Urinary bladder (tissue), 4 donors: ENCODE measurements at places on chromosomes 1 and 21. TPM values are rescaled to one million over a fixed set of nuclear protein-coding genes. Genes with fewer than 3 reads are reported as not detected.

Gene GJB5
- 2.7 TPM for total RNA-seq

Gene RPS27
- 3,498 TPM for total RNA-seq

Gene C2CD4D
- not detected for total RNA-seq

Gene LRRC53
- not detected for total RNA-seq

Gene EPHX1
- 18.1 TPM for total RNA-seq

Gene FCAMR
- not detected for total RNA-seq

Gene OR2L3
- total RNA-seq, result not detected

Gene WNT9A
- 2.7 TPM for total RNA-seq

Gene PEAR1
- 9.3 TPM for total RNA-seq

Gene GBP5
- total RNA-seq, result 0.95 TPM

Gene ARHGEF16
- 3.3 TPM for total RNA-seq

GRCh38 chr1:11984576-11984975, 4.3 kb downstream of the MFN2 start:
- no peak for DNase-seq

- no peak for DNase-seq
Observed at GRCh38 chr1:92949937-92950817, 11.1 kb downstream of the DIPK1A start.

- no peak for DNase-seq
Observed at GRCh38 chr1:52348704-52349300, 17.2 kb downstream of the CC2D1B start.

DNA sequence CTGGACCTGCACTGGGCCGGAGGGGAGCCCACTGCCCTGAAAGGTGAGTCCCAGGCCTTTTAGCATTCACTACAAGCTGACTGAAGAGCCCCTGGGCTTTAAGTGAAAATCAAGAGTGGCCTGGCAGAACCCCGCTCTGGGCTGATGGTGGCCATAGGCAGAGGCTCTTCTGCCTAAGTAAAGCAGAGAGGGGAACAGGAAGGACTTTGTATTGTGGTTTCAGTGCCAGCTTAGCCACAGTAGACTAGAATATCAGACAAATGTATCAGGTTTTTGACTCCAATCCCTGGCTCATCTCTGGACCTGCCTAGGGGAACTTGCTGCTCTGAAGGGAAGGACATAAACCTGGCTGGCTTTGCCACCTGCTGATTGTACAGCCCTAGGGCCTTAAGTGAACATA, 10.2 kb upstream of the HENMT1 start:
- DNase-seq, result no peak

GRCh38 chr1:156931974-156932710, 11.7 kb downstream of the LRRC71 start:
- DNase-seq, result no peak

- no peak for DNase-seq
Observed at GRCh38 chr1:23020706-23021405, 1.6 kb downstream of the KDM1A start.

DNA sequence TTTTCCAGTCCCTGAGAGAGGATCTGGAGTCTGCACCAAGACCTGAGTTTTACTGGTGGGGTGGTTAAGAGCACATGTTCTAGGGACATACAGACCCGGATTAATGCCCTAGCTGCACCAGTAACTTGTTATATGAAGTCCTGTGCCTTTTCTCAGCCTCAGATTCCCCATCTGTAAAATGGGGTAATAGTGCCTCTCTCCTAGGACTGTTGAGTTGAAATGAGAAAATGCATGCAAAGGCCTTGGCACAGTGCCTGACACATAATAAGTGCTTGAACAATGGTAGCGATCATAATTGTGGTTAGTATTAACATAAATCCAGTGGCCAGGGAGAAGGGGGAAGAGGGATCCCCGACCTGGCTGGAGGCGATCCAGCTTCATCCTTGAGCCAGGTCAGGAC, 12.3 kb downstream of the AHDC1 start:
- DNase-seq, result no peak

GRCh38 chr1:21669258-21670058, at the start of gene RAP1GAP:
RAP1GAP (minus strand) TSS chr1:21669357; CDS start chr1:21620032, 49,325 bp downstream.
- DNase-seq, result no peak

GRCh38 chr1:71054281-71054731, 6.7 kb upstream of the PTGER3 start:
- no peak for DNase-seq

DNA sequence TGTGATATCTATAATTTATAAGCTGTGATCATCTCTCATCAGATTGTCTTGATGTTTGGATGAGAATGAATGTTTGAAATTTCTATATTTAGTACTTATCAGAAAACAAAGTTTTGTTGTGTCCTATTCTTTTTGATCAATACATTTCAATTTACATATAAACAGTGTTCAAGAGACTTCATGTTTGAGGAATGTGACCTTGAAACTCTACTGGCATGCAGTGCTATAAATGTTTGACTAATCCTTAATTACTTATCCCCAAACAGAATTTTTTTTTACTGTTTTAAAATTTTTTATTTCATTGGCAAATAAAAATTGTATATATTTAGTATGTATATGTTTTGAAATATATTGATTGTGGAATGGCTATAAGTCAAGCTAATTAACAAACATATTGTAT, 1.5 kb upstream of the PRKAA2 start:
- DNase-seq, result no peak

DNA sequence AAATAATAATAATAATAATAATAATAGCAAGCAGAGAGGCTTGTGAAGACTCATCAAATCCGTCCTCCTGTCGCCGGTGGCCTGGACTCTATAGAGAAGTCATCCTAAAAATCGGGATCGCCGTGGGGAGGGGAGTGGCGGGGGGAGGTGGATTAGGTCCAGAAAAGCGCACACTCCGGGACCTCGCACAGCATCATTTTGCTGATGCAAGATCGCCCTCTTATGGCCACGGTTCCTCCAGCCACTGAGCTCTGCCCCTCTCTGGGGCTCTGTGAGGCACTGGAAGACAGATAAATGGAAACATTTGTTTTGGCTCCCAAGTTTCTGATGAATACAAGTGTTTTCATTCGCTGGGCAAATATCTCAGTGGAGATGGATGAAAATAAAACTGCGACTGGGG, 612.0 kb downstream of the MATN1 start:
- DNase-seq, result no peak

GRCh38 chr1:100266741-100267140, 725 bp downstream of the RTCA start:
- no peak for DNase-seq

- no peak for DNase-seq
Observed at GRCh38 chr1:49213301-49213700, 436.6 kb upstream of the BEND5 start.

DNA sequence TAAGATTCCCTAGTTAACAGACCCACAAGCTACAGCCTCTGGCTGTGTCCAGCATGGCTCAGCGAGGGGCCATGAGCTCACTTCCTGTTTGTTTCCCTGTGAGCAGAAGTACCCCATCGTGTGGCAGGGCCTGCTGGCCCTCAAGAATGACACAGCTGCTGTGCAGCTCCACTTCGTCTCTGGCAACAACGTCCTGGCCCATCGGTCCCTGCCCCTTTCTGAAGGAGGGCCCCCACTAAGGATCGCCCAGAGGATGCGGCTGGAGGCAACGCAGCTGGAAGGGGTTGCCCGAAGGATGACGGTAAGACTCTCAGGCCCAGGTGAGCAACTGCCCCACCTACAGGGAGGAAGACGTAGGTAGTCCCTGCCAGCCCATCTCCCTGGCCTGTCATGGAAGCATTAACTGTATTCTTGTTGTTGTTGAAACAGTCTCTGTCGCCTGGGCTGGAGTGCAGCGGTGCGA, 38.2 kb downstream of the ZBTB17 start:
- DNase-seq, result no peak

DNA sequence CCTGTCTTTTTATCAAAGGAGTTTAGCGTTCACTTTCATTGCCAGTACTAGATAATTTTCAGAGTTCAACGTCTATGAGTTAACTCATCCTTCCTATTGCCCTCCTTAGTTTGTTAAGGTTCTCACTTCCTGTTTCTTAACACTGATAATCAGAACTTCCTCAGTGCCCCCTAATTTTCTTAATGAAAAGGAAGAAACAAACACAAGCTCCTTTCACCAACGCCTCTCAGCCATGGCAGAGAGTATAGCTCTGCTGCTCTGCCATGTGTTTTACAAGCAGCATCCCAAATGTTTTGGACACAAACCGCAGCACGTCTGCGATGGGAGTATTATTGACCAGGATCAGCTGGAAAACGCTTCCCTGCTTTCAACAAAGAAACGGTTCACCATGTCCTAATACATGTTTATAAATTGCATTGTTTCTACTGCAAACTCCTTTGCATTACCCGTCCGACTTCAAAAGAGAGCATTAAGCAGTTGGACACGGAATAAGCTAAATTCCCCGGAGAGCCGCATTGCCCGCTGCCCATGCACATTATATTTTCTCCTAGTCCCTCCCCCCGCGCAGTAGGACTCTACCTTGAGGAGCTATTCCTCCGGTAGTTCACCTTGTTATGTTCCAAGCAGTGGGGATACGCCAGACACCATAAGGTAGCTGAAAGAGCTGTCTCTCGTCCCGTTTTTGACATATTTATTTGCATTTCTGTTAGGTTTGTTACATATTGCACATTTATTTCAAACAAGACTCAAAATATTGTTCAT, 561 bp downstream of the OLFM3 start:
- DNase-seq, result no peak

DNA sequence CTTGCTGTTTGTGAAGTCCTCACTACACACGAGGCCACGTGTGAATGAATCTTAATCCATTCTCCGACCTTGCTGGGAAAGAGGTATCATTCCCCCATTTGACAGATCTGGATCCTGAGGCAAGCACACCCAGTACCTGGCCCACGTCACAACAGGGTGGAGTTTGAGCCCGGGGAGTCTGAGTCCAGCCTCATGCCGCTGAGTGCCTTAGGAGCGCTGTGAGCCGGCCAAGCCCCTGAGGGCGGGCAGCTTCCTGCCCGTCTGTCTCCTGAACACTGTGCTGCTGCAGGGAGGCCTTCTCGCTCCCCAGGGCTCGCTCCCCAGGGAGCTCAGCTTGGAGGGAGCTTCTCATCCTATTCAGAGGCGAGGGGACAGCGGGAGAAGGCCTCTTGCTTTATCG, 29.7 kb downstream of the SLC45A1 start:
- DNase-seq, result no peak

- no peak for DNase-seq
Observed at GRCh38 chr1:22625262-22625925, 11.0 kb upstream of the C1QA start.
